Effector CD4-positive, alpha-beta T cell (primary cell): ENCODE measurements at places on chromosomes 3 and 15.

GRCh38 chr3:174767406-174767805, 91.7 kb upstream of the NAALADL2 start:
- no peak for DNase-seq

- no peak for DNase-seq
Measured at GRCh38 chr3:110881069-110881468, 190.5 kb upstream of the NECTIN3 start.

DNA sequence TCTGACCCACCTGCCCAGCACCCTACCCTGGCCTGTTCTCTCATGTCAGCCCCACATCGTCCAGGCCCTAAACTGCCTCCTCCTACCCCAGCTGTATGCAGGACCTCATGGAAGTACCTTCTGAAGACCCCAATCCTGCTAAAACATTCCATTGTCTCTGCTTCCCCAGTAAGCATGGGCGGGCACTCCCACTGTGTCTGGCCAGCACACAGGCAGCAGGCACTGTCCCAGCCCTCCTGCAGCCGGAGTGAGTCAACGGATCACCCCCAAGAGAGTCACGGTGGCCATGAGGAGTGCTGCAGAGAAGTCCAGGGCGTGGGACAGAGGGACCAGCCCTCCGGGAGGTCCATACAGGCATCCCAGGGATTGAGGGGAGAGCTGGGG, 36.4 kb upstream of the SLCO2A1 start:
- no peak for DNase-seq

GRCh38 chr3:133206921-133207320, 168.7 kb downstream of the TMEM108 start:
- DNase-seq: no peak

- DNase-seq: no peak
Measured at GRCh38 chr15:65038428-65038827, 6.8 kb upstream of the SLC51B start.

- DNase-seq: no peak
Measured at GRCh38 chr3:194421-194820, 2.1 kb upstream of the CHL1 start.

- DNase-seq: no peak
Measured at GRCh38 chr15:35312344-35312743, 227.2 kb upstream of the NANOGP8 start.

- no peak for DNase-seq
Measured at GRCh38 chr3:54633444-54634121, 294.3 kb downstream of the LRTM1 start.

GRCh38 chr3:126036056-126036549, 47.8 kb downstream of the SLC41A3 start:
- no peak for DNase-seq

DNA sequence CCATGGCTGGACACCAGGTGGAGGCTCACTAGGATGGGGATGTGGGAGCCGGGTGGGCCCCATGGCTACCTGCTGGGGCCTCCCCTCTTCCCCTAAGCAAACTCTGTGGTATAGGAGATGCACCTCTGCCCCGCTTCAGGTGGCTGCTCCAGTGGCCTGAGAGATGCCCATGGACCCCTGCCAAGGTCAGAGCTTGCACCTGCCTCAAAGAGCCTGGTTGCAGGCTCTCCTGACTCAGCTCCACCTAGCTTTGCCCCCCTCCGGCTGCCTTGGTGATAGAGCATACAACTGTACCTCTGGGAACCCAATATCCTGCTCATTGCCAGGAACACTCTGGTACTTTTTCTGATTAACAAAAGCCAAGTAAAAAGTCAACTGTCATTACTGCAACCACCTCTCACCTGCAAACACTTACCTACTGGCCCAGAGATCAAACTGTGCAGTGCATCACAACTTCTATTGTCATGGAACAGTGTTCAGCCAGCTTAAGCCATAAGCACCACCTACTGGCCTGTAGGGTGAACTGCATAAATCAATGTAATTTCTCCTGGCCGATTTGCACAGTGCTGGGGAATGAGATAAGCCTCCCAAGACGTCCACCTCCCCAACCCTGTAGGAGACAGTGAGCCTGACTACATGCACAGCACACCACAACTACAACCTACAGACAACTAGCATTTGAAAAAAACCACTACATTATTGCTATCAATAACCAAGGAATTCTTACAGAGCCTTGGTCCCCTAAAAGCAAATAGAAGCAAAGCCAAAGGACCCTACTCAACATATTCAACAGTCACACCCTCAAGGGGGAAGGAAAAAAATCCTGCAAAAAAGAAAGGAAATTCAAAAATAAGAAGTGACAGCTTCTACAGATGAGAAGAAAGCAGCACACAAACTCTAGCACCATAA, 352.4 kb upstream of the ARHGEF26 start:
- DNase-seq: peak; percentile 24

- DNase-seq: no peak
Measured at GRCh38 chr3:174089592-174089991, 692.0 kb downstream of the NLGN1 start.

GRCh38 chr3:193313061-193313958, 65.2 kb downstream of the ATP13A5 start:
- no peak for DNase-seq

DNA sequence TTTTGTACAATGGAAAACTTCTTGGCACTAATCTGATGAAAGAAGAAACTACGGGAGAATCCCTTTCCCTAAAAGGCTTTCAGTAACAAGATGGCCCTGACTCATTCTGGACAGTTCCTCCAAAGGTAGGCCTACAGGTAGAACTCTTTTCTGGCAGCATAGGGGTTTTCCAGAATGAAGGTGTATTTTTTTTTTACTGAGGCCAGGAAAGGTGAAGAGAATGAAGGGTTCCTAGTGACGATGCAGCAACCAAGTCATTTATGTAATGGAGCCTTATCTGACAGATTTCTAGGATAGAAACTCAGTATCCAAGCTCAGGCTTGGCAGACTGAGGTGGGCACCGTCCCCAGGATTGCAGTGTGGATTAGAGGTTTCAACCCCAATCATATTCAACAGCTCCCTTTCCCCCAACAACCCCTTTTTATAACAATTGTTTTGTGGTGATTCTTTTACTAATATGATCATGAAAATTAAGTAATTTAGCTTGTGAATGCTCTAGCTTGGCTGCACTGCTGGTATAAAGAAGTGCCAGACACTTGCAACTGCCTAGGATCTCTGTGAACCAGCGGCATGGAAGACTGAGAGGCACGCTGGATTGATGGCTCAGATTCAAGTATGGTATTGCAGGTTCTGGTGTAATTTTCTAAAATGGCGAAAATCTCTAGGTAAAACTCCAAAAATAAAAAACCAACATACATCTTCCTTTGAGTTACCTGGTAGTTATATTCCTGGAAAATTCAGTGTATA, 8.7 kb upstream of the TRIM69 start:
- no peak for DNase-seq

DNA sequence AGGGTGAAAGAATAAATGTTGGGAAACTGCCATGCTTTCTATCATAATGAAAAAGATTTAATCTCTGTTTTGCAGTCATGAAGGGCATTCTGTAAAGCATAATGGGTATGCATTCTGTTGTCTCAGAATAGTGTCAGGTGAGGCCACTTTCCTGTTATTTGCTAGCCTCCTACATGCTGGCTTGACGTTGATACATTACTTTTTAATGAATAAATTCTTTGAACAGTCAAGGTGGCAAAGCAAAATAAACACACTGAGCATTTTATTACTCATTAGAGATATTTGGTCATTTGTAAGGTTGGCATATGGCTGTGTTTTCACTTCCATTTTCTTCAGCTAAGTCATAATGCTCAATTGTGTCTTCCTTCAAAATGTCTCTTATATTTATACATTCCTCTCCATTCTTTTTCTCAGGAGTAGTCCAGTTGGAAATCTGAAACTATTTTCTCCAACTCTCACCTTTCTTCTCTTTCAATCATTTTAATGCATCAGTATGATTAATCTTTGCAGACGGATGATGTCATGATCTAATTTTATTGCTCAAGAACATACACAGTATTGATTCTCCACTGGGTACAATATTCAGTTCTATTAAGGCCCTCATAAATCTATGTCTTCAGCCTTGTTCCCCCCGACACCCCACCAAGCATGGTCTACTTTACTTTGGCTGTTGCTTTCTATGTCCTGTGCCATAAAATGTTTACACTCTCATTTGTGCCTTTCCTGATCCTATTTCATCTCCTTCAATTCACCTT, 290.7 kb downstream of the GBE1 start:
- DNase-seq: no peak

DNA sequence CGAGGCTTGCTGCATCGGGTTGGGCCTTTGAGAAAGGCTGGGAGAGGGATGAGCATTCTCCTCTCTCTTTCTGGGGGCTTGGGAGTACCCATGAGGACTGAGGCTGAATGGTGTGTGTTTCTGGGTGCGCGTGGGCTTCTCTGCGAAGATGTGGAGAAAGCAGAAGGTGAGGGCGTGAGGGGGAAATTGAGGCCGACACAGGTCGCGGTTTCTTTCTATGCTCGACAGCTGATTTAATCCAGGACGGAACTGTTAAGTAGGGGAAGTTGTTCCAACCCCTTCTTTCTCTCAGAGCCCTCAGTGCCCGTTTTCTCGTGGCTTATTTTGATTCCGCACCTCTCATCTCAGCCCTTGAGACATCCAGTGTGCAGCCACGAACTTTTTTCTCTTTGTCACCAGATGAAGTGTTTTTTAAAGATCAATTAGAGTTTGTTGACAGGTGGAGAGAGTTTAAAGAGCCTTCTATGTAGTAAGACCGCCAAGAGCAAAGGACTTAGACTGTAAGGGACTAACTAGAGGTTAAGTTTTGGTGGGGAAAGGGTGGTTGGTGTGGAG, 711 bp downstream of the STARD9 start:
- no peak for DNase-seq

GRCh38 chr3:127488740-127489139, 101.8 kb downstream of the TPRA1 start:
- DNase-seq: no peak

GRCh38 chr3:71436337-71436736, 147.2 kb downstream of the FOXP1 start:
- DNase-seq: no peak

GRCh38 chr3:29348316-29348715, 67.4 kb downstream of the RBMS3 start:
- no peak for DNase-seq

DNA sequence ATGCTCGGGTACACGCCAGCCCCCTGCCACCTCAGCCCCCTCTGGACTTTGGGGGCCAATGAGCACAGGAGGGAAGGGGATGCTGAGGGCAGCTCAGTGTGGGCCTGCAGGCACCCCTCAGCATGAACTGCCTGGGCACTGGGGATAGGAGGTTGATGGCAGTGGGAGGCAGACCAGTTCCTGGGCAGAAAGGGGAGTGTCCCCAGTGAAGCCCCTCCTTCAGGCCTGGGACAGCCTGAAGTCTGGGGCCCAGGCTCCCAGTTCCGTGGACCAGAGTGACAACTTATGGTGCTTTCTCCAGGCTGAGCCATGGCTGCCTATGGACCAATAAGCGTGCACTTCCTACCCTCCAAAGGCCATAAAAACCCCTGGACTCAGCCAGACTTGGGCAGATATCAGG, 63.3 kb upstream of the IMPG2 start:
- DNase-seq: no peak

GRCh38 chr3:152583963-152584362, 251.0 kb upstream of the P2RY1 start:
- DNase-seq: no peak

GRCh38 chr3:197800379-197800778, 9.3 kb downstream of the LRCH3 start:
- DNase-seq: no peak

DNA sequence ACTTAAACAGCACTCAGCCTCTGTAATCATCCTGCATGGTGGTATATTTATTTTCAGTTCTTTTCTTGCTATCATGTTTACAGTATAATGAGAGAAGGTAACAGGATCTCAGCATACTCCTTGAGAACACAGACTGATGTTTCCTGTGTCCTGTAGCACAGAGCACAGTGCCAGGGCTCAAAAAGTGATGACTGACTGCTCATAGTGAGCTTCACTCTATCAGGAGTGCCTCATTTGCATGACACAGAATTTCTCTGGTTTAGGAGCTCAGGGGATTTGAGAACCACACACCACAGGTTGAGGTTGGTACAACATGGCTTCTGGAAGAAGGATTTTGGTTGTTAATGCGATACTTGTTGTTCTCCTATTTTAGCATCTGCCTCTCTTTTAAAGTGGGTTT, 68.5 kb upstream of the SLC2A2 start:
- DNase-seq: no peak

GRCh38 chr15:93664213-93664956, 567.0 kb upstream of the MCTP2 start:
- DNase-seq: no peak

DNA sequence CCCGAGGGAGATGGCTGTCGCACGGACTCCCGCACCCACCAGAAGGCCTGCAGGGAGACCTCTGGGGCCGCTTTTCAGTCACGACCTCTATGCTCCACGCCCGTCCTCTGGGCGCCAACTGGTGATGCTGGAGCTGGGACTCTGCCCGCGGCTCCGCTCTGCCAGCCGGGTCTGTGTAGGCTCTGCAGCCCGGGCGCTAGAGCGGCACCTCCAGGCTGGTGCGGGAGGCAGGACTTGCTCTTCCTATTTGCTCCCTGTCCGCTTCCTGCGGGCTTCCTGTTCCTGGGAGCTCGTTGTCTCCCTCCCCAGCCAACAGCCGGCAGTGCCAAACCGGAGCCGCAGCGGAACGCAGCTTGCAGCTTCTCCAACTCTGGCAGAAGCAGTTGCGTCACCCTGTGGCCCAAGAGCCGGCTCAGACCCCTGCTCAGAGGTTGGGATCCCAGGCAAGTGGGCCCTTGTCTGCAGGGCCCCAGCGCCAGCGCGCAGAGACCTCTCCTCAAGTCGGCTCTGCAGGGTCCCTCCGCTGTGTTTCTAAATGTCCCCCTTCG, 285.9 kb downstream of the XXYLT1 start:
- no peak for DNase-seq

- no peak for DNase-seq
Measured at GRCh38 chr15:40011303-40011702, 27.7 kb downstream of the SRP14 start.

- no peak for DNase-seq
Measured at GRCh38 chr15:38602910-38603670, 38.5 kb upstream of the RASGRP1 start.

GRCh38 chr3:146834917-146835316, 229.8 kb upstream of the PLSCR5 start:
- DNase-seq: no peak

DNA sequence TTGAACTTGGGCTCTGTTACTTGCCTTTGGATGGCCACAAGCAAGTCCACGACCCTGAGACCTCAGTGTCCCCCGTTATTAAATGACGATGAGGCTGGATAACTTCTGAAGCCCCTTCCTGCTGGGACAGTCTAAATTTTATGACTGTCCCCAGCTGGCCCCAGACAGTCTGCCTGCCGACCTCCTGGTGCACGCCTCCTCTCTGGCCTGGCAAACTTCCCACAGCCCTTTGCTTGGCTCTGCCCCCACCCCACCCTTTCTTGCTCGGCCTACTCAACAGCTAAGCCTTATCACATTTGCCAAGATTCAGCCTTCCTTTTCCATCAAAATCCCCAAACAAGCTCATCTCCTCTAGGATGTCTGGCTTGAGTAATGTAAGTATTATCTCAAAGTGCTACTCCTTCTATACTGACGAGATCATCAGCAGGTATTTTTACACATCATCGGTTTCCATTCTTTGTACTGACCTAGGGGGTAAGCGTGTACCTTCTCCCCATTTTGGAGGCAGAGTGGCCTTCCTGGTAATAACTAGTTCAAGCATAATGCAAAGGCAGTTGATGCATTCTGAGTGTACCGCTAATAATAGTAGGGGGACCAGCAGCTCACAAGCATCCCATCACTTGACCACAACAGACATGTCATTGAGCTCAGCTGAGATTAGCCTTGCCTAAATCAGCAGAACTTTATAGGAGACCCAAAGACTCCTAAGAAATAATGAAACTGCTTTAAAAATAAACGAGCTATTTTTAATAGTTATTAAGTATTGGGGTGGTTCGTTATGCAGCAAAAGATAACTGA, 120.8 kb upstream of the HACD2 start:
- DNase-seq: no peak

GRCh38 chr15:87212041-87212440, 1044.5 kb downstream of the NTRK3 start:
- no peak for DNase-seq
